ENCODE measurements at places on chromosomes 13 and 19. TPM values are rescaled to one million over a fixed set of nuclear protein-coding genes. Genes with fewer than 3 reads are reported as not detected.

Gene COL5A3
- 4.0 TPM for total RNA-seq

Gene UBE2L5
- under 0.01 TPM for total RNA-seq

Gene PINLYP
- 2.5 TPM for total RNA-seq

Gene CBY2
- total RNA-seq: not detected

Gene ZNF665
- 6.8 TPM for total RNA-seq

Gene GPR42
- not detected for total RNA-seq

Gene ZNF724
- 15.1 TPM for total RNA-seq

Gene IRF2BP1
- 28.4 TPM for total RNA-seq

Gene FPR1
- 0.96 TPM for total RNA-seq

Gene GAMT
- 35.2 TPM for total RNA-seq

Gene FPR2
- total RNA-seq: under 0.01 TPM

Gene HIF3A
- total RNA-seq: under 0.01 TPM

Gene TPTE2
- not detected for total RNA-seq

Gene PSPN
- total RNA-seq: 0.96 TPM

Gene MAMSTR
- 0.28 TPM for total RNA-seq

Gene HDGFL2
- 38.6 TPM for total RNA-seq

Gene FOXO1
- 2.5 TPM for total RNA-seq

Gene NOSIP
- 72.9 TPM for total RNA-seq

Gene NALCN
- 32.8 TPM for total RNA-seq

Data from regular cardiac myocyte (primary cell).